ENCODE measurements at places on chromosomes 16 and 17. TPM values are rescaled to one million over a fixed set of nuclear protein-coding genes. Genes with fewer than 3 reads are reported as not detected.

DNA sequence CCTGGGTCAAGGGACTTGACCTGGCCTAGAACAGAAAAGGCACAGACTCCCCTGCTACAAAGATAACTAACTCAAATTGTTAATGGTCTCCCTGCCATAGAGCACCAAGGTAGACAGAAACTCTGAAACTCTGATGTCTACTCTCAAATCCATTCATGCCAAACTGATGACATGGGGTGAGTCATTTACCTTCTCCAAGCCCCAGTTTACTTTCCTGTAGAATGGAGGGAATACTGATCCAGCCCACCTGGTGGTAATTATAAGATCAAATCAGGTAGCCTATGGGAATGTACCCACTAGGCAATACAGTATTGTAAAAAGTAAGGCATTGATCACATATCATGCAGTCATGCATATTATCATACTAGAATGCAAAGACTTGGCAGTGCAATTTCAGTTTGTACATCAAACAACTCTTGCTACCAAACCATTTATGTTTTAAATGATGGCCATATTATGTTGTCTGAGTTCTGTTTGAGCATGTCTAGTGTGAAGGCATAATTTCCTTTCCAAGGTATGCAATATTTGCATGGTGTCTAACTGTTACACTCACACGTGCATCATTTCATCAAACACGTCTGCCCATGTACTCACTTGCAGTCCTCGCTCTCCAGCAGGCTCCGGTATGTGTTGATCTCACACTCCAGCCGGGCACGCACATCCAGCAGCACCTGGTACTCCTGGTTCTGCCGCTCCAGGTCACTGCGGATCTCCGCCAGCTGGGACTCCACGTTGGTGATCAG, 3.0 kb downstream of the KRT31 start:
- no peak for DNase-seq

DNA sequence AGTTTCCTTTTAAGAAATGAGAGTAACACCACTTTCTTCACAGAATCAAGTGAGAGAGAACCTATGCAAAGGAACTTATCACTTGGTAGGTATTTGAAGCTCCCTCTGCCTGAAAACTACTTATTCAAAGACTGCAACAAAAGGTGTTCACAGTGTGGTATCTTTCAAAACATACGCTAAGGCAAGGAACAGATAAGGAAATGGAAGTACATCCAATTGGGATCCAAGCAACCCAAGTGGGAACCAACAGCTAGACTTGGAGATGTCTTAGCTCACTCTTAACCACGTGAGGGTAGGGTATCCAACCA, 431 bp upstream of the PPM1E start:
- no peak for DNase-seq

- DNase-seq: no peak
Observed at GRCh38 chr17:353213-353837, 718 bp upstream of the RPH3AL start.

GRCh38 chr16:35735403-35736251, 2276.2 kb downstream of the TP53TG3F start:
- DNase-seq: no peak

DNA sequence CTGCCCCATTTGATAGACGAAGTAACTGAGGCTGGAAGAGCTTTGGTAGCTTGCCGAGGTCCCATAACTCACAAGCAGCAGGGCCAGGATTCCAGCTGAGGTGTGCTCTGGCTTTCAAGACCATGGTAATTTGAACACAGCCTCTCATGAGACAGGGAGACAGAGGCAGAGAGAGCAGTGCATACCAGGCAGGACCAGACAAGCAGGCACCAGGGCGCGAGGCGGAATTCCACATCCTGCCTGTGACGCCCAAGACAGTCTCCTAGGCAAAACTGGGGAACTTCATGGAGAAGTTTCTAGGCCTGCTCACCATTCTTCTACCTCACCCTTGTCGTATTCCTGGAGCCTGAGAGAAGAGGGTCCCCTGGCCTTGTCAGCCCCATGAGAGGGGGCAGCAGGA, 19.2 kb downstream of the SDK2 start:
- DNase-seq: no peak

DNA sequence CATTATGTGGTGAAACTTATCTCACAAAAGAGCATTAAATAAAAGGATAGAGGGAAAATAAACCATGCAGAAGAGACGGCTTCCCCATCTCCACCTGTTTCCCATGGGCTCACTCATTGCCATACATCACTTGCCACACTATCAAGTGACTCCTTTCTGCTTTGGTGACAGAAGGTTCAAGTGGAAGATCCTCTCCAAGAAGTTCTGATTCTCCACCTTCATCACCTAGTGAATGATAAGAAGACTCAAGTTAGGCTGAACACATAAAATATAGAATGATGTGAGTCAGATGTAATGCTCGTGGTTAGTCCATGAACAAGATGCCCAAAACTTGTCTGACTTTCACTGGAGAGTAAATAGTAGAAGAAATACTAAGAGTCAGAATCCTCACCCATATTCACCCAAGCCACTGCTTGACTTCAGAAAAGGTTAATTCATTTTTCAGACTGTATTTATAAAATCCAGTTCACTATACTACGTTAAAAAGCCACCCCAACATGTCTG, 100.1 kb upstream of the TOB1 start:
- DNase-seq: no peak

GRCh38 chr16:81347425-81347824, 32.7 kb downstream of the GAN start:
- no peak for DNase-seq

The HBQ1 gene
- total RNA-seq: not detected

The CCL17 gene
- 7.0 TPM for total RNA-seq
